Pancreas (tissue), 10 donors: ENCODE measurements at places on chromosomes 16 and 17.

DNA sequence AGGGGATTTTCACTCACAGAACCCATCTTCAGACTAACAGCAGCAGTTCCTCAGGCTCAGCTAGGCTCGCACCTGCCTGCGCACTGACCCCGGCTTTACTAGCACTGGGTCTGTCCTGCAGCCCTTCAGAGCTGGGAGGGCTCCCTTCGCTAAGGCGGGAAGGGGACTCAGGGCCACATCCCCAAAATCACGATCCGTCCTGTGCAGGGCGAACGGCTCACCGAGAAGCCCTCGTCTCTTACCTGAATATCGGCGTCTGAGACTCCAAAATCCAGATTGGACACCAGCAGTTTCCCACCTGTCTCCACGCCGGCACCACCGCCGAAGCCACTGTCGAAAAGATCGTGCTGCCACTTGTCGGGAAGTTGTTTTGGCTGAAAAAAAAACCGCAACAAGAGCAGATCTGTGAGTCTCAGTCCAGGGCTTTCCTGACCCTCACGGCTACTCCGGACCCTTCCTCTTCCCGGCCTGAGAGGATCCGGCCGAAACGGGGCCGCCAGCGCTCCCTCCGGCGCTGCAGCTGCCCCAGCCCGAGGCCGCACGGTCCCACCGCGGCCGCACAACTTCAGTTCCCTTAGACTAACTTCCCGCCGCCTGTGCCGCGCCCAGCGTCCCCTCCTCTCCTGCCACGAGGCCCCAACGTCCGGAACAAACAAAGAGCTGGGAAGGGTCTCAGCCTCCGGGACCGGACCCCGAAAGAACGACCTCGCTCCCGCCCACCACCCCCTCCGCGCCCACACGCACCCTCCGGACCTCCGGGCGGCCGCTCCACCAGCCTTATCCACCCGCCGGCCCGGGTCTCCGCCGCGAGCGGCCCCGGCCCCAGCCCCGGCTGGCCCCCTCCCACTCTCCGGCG lies 711 bp downstream of the ALYREF start:
- no peak for DNase-seq

DNA sequence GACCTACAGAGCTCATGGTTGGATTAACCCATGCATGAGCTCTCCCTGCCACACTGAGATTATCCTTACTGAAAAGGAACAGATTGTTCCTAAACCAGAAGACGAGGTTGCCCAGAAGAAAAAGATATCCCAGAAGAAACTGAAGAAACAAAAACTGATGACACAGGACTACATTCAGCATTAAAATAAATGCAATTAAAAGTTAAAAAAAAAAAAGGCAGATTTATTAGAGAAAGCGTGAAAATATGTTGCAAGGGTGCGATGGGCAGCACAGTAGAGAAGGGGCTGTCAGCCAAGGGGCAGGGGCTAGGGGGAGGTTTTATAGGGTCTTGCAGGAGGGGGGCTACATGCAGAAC lies 40.2 kb upstream of the BPTF start:
- DNase-seq = no peak

GRCh38 chr17:65553009-65553645 lies 8.3 kb downstream of the AXIN2 start:
- no peak for DNase-seq

- no peak for DNase-seq
Measured at GRCh38 chr17:49932138-49932723, 36.8 kb upstream of the DLX4 start.

GRCh38 chr17:49746791-49747490 lies 17.0 kb downstream of the FAM117A start:
- no peak for DNase-seq

DNA sequence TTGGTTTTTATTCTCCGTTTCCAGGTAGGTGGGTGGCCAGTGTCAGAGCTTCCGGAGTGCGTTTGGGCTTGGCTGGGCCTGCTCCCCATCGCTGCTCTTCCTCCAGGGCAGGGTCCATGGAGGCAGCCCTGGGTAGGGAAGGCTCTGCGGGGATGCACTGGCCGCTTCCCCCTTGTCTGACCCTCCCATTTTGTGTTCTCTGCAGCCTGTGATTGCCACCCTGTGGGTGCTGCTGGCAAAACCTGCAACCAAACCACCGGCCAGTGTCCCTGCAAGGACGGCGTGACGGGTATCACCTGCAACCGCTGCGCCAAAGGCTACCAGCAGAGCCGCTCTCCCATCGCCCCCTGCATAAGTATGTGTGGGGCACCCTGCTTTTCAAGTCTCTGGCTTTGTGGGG lies 158.3 kb downstream of the NTN1 start:
- no peak for DNase-seq

DNA sequence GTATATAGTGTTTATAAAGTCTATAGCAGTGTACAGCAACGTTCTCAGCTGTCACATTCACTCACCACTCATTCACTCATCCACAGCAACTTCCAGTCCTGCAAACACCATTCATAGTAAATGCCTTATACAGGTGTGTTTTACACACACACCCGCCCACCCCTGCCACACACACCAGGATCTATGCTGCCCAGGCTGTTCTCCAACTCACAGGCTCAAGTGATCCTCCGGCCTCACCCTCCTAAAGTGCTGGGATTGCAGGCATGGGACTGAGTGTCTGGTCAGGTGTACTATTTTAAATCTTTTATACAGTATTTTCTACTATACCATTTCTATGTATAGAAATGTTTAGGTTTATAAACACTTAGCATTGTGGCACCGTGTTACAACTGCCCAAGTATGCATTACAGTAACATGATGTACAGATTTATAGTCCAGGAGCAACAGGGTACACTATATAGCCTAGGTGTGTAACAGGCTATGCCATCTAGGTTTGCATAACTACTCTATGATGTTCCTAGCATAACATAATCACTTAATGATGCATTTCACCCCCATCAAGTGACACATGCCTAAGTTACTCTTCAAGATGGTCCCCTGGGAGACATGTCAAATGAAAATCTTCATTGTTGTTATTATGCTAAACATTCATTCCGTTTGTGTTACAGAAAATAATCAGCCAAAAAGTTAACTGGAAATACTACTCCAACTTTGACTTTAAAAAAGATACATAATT lies 42.5 kb downstream of the CREBBP start:
- no peak for DNase-seq
